Stimulated activated CD8-positive, alpha-beta memory T cell treated with anti-CD3 and anti-CD28 coated beads, Interleukin-4, amount 100 ng/mL, for 1 hour (primary cell): ENCODE measurements at places on chromosomes 5 and 9.

- DNase-seq: no peak
Observed at GRCh38 chr5:176793736-176794135, 16.6 kb upstream of the UNC5A start.

DNA sequence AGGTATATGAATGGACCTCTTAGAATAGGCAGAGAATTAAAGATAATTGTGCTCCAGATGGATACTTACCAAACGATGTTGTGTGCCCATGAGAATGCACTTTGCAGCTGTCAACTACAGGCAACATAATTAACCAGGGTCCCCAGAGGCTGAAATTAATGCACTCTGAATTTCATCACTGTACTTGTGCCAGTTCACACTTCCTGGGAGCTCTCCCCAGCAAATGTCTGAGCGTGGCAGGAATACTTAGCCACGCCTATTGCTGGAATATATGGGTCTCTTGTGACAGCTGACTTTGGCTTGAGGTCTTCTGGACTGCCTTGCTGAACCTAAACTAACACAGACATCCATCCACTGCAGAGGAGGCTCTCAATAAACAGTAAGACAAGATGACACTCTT is 11.9 kb upstream of the C1QTNF2 start:
- no peak for DNase-seq

GRCh38 chr9:36597412-36598178 is 24.9 kb downstream of the MELK start:
- DNase-seq: no peak

- no peak for DNase-seq
Observed at GRCh38 chr5:72920690-72921502, 34.9 kb upstream of the FCHO2 start.

DNA sequence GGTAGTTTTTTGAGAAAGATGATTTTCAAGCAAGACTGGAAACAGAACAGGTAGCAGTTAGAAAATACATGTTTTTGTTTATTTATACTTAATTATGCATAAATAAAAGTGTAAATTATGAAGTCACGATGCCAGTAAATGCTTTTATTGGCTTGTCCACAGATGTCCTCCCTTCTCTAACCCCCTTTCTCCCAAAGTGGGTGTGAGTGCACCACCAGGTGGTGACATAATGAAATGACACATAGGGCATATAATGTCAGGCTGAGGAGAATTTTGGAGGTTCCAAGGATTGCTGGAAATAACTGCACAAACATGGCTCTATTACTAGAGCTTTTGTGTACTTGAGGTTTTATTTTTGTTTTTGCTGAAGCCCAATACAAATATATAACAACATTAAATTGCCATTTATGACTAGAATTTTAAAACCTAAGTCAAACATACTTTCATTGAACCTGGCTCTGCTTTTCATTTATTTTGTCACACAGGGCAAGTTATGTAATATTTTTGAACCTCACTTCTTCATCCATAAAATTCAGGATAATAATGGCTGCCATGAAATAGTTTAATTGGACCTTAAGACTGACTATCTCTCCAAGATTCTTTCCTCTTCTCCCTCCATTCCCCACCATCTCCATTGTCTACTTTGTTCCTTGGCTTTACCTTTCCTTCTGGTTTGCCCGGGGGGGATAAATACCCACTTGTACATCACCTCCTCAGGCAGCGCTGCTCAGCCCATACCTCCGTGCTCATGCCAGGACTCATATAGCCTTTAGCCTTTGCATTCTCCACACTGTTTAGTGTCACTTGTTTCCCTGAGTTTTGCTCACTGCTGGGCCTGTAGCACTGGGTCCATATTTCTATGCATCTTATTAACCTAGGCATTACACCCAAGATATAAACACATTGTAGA is 168.8 kb downstream of the PDE4D start:
- no peak for DNase-seq

DNA sequence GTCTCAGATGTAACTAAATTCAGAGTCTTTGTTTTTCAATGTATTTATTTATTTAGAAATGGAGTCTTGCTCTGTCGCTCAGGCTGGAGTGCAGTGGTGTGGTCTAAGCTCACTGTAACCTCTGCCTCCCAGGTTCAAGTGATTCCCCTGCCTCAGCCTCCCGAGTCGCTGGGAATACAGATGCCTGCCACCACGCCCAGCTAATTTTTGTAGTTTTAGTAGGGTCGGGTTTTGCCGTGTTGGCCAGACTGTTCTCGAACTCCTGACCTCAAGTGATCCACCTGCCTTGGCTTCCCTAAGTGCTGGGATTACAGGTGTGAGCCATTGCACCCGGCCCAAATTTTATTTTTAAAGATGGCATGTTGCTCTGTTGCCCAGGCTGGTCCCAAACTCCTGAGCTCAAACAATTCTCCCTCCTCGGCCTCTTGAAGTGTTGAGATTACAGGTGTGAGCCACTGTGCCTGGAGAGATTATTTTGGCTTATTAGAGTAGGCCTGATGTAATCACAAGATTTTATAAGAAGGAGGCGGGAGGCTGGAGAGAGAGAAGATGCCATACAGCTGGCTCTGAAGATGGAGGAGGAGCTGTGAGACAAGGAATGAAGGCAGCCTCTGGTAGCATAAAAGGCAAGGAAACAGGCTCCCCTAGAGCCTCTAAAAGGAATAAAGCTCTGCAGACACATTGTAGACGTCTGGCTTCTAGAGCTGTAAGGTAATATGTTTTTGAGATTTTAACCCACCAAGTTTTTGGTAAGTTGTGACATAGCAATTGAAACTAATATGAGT is 12.9 kb upstream of the KLF9 start:
- no peak for DNase-seq

GRCh38 chr9:133342069-133342406 is 5.9 kb downstream of the MED22 start:
- no peak for DNase-seq

GRCh38 chr5:31671339-31671741 is 32.4 kb downstream of the PDZD2 start:
- DNase-seq: no peak

DNA sequence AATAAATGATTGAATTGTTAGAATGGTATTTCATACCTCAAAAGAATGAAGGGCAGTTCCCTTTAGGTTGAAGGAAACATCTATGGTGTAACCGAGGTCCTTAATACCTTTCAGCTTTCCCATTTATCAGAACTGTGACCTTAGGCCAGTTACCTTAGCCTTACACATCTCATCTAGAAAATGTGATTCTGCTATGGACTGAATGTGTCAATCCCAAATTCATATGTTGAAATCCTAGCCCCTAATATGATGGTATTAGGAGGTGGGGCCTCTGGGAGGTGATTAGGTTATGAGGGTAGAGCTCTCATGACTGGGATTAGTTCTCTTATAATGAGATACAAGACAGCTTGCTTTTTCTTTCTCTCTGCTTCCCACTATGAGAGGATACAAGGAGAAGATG is 441.9 kb downstream of the PLK2 start:
- no peak for DNase-seq

DNA sequence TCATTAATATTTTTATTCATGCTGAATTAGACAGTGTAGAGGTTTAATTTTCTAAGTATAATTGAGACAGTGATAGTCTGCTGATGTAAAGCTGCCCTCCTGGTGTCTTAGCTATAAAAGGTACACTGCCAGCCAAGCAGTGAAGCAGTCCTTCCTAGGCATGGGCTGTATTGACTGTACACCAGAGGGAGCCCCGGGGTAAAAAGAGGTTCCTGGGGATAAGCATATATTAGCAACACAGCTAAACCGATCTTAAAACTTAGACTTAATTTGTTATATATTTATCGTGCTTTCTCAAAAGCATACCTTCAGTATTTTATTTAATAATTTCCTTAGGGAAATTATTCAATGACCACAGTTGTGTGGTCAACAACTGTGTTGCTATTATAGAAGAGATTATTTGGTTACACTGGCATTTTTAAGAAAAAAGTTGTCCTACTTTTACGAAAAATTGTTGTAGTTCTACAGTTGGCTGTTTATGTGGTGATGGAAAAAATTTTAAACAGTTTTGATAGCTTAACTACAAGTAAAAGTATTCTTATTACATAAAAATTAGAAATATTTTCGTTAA is 68.8 kb downstream of the ELL2 start:
- DNase-seq: no peak

DNA sequence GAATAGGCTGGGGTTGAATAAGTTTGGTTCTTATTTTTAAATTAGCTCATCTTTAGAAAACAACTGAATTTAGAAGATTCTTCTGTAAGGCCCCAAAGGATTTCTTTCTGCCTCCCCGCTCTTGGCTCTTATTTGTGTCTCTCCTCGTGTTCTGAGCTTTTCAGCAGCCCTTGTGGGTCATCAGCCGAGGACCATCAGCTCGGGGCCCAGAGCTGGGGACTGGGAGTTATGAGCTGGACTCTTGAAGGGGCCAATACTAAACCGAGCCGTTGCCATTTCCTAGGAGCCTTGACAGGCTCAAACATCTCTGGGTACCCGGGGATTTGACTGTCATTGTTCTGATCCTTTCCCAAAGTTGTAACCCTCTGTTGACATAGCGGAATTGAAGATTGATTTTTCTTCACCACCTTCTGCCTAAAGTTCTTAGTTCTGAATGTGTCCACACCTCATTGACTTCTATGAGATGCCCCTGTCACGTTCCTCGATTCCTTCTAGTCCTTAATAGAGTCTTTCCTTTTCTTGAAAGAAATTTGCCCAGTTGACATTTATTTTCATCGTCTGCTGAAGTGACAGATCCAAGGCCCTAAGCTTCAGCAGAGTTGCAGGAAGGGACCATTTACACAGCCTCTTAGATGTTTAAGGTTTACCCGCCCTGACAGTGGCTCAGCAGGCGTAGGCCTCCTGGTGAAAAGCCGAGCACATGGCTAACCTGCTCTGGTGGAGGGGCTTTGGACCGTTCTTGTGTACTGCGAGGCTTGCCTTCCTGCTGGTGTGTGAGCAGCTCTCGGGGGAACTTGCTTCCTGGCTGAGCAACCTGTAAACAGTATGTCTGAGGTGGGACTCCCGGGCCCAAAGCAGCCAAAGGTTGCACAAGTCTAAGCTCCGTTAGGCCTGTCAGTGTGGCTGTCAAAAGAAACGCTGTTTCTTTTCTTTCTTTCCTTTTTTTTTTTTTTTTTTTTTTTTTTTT is 24.0 kb downstream of the ABL1 start:
- no peak for DNase-seq

DNA sequence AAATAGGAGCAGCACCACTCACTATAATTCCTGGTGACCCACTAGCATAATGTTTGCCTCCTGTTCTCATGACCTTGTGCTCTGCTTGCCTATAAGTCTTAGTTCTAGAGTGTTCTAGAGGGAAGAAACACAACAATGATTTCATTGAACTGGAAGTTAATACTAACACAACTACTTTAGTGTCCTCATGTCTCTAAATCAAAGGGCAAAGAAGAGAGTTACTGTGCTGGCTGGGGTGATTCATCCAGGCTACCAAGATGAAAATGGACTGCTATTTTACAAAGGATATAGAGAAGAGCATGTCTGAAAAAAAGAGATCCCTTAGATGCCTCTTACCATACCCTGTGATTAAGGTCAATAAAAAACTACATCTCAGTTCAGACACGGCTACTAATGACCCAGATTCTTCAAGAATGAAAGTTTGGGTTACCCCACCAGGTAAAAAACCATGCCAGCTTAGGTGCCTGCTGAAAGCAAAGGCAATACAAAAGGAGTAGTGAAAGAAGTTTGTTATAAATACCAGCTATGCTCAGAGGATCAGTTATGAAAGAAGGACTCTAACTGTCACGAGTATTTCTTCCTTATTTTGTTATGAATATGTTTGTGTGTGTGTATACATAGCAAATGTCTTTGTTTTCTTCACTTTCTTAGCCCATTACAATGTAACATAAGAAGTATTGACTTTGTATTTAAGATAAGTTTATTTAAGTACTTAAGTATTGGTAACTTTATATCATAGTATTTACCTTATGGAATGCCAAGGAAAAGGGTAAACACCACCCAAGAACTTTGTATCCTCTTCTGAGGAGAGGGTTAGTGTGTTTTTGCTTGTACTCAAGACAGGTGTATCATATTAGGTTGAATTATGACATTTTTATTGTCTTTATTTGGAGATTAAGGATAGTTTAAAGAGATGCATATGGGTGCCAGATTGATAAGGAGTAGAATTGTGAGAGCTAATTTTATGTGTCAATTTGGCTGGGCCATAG is 314.1 kb upstream of the PTGER4 start:
- DNase-seq: no peak

DNA sequence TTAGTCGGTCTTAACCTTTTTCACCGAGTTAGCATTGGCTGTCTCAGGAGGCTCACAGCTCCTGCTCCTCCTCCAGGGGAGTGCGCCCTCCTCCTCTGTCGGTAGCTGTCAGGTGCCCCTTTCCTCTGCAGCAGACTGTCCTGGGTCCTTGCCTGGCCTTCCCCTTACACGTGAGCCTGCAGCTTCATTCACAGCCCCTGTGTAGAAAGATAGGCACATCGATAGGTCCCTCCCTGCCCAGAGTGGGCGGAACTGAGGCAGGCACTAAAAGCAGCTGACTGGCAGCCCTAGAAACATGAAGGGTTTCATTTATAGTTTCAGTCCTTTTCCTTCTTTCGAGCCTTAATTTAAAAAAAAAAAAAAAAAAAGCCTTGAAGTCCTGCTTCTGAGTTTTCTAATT is 17.2 kb downstream of the TENT4A start:
- no peak for DNase-seq

DNA sequence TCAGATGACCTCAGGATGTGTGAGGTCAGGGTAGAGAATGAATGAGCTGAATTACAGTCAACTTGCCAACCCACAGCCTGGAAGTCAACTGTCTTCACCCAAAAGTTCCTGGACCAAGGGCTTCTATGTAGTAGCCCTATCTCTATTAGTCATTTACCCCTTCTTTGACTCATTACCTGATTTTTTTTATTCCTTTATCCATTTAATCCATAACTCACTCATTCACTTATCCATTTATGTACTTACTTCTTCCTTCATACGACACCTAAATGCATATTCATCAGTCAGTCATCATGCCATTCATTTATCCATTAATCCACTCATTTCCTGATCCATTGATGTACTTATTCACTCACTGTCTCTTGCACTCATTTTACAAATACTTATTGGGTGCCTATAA is 212.7 kb downstream of the PAPPA start:
- no peak for DNase-seq

- DNase-seq: no peak
Observed at GRCh38 chr5:74316064-74316603, 324.4 kb downstream of the ENC1 start.

DNA sequence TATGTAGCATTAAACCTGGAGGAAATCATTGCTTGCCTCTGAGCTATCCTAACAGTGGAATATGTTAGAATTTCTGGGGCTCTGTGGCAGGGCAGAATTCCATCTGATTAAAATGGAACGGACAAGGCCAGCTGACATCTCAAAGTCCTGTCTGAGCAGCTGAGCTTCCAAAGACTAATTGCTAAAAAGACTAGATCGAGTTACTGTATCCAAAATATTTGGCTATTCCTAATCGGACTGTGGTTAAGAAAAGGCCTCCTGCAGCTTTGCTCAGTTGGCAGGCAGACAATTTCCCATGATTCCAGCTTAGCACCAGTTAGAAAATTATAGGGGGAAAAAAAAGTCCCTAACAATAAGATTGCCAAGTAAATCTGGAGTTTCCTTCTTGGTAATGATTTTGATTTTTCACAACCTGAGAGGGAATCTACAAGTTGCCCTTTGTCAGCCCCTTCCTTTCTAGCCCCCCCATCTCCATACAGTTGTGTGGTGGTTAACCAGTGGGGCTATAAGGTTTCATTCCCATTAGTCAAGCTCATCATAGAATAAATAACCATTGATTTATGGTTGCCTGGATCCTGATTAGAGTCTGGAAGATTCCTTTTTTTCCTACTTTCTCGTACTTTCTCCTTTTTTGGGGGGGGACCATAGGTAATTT is 26.4 kb downstream of the PTGR1 start:
- DNase-seq: no peak

GRCh38 chr5:14739538-14739937 is 75.0 kb downstream of the OTULIN start:
- DNase-seq: no peak

- no peak for DNase-seq
Observed at GRCh38 chr9:36187414-36187813, 3.3 kb upstream of the CLTA start.
